Activated T-cell treated with anti-CD3 and anti-CD28 coated beads, Interleukin-2, amount 50 U/mL, for 72 hours (primary cell): ENCODE measurements at places on chromosomes 7 and 10. TPM values are rescaled to one million over a fixed set of nuclear protein-coding genes. Genes with fewer than 3 reads are reported as not detected.

- H3K4me1 ChIP-seq: no peaks in the 10 kb centered on the region
- no peak for DNase-seq
- no peaks in the 10 kb centered on the region for H3K27me3 ChIP-seq
- no peaks in the 10 kb centered on the region for H3K36me3 ChIP-seq
Observed at GRCh38 chr10:67050415-67050814, 124.6 kb downstream of the LRRTM3 start.

Gene EGR2
- total RNA-seq: 76.7 TPM

DNA sequence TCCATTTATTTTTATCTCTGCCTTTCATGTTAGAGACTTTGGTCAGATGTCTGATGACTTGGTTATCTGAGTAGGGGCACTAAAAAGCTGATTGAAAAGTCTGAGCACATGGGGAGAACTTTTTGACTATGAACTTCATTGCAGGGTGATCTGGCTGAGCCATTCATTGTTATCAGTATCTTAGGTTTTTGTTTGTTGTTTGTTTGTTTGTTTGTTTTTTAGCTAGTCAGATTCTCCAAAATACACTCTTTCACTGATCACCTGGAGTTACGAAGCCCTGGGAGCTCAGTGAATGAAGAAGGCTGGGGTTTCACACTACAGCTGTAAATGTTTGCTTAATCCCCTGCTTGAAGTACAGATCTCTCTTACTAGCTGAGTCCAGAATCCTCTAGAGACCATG is 28.6 kb upstream of the DLG5 start:
- peaks cover 12% of the 10 kb centered on the region for H3K27me3 ChIP-seq
- no peak for DNase-seq
- no peak overlapping the region for H3K27ac ChIP-seq

GRCh38 chr10:129868449-129869035 is 95.5 kb downstream of the EBF3 start:
- no peaks in the 10 kb centered on the region for H3K36me3 ChIP-seq
- H3K27ac ChIP-seq: no peak overlapping the region
- DNase-seq: no peak
- H3K27me3 ChIP-seq: no peaks in the 10 kb centered on the region
- no peak overlapping the region for H3K4me3 ChIP-seq

DNA sequence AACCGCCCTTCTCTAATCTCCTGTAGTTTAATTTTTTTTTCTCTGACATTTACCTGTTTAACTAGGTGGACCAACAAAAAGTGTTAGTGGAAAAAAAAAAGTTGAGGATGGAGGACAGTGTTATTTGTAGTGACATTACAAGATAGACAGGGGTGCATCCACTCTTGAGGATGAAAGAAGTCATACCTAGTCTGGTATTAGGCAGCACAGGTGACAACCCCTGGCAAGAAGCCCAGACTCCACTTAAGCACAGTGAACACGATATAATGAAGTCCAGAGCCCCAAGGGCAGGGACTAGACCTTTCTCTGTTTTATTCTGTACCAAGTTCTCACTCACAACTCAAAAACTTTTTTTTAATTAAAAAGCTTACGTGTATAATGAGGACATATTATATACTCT is 268.4 kb downstream of the GPR37 start:
- H3K27ac ChIP-seq: no peak overlapping the region
- no peaks in the 10 kb centered on the region for H3K4me1 ChIP-seq
- no peak overlapping the region for H3K4me3 ChIP-seq
- DNase-seq: no peak

Gene PRPS1L1
- total RNA-seq: not detected

Gene HOXA2
- not detected for total RNA-seq

Gene PRLHR
- not detected for total RNA-seq

DNA sequence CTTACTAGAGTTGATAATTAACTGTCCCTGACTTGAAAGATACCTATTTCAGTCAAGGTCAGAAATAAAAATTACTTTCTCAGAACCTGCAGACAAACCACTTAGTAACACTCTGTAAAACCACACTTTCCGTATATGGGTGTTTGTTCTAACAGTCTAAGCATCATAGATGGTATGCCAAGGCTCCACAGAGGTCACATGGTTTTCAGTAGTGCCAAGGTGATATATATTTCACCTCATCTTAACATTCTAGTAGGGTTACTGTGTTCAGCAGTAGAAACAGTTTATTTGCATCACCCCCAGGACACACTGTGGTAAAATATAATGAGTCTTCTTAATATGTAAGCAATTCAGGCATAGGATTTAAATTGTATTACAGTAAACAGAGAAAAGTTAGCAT is 61.5 kb downstream of the KCND2 start:
- H3K27ac ChIP-seq: no peak overlapping the region
- H3K27me3 ChIP-seq: no peaks in the 10 kb centered on the region
- H3K4me1 ChIP-seq: no peaks in the 10 kb centered on the region
- DNase-seq: no peak
- H3K4me3 ChIP-seq: no peak overlapping the region
- H3K36me3 ChIP-seq: no peaks in the 10 kb centered on the region

GRCh38 chr7:50246551-50246950 is 58.0 kb upstream of the IKZF1 start:
- peaks cover 20% of the 10 kb centered on the region for H3K36me3 ChIP-seq
- no peaks in the 10 kb centered on the region for H3K27me3 ChIP-seq
- H3K4me1 ChIP-seq: peaks cover 16% of the 10 kb centered on the region
- no peak for DNase-seq

GRCh38 chr10:33355274-33355673 is 20.8 kb upstream of the NRP1 start:
- peaks cover 6% of the 10 kb centered on the region for H3K36me3 ChIP-seq
- no peaks in the 10 kb centered on the region for H3K4me1 ChIP-seq
- H3K27ac ChIP-seq: no peak overlapping the region
- no peak overlapping the region for H3K4me3 ChIP-seq
- no peak for DNase-seq

Gene HOXA10
- 0.26 TPM for total RNA-seq

Gene PNLIPRP1
- total RNA-seq: not detected

Gene CTAGE4
- total RNA-seq: 4.2 TPM

DNA sequence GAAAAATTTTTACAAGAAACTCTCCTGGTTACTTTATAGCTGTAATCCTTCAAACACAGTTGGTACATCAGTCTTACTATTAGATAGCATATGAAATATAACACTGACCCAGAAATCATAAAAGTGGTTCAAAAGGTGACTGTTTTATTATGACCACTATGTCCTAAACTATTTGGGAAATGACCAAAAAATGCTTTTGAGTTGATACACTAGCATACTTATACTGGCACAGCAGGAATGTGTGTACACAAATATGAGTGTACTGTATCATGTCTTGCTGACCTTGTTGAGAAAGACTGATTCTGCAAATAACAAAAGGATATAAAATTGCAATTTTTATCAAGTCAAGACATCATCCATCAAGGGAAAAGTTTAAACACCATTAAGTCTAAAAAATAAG is 24.3 kb downstream of the CSTF2T start:
- no peaks in the 10 kb centered on the region for H3K4me1 ChIP-seq
- peaks cover 29% of the 10 kb centered on the region for H3K27me3 ChIP-seq
- peaks cover 2% of the 10 kb centered on the region for H3K36me3 ChIP-seq

Gene GPR26
- not detected for total RNA-seq

GRCh38 chr7:2688409-2689342 is 674 bp downstream of the AMZ1 start:
- no peak for DNase-seq
- H3K4me1 ChIP-seq: peaks cover 15% of the 10 kb centered on the region
- peak overlapping the region; percentile 56 for H3K4me3 ChIP-seq
- H3K27ac ChIP-seq: no peak overlapping the region
- no peaks in the 10 kb centered on the region for H3K36me3 ChIP-seq

GRCh38 chr7:17206349-17206905 is 92.0 kb upstream of the AHR start:
- H3K36me3 ChIP-seq: no peaks in the 10 kb centered on the region
- no peak overlapping the region for H3K27ac ChIP-seq
- no peak for DNase-seq

GRCh38 chr7:18420748-18421147 is 74.8 kb upstream of the HDAC9 start:
- DNase-seq: no peak
- no peaks in the 10 kb centered on the region for H3K27me3 ChIP-seq
- H3K36me3 ChIP-seq: no peaks in the 10 kb centered on the region
- H3K27ac ChIP-seq: no peak overlapping the region
- H3K4me1 ChIP-seq: no peaks in the 10 kb centered on the region

DNA sequence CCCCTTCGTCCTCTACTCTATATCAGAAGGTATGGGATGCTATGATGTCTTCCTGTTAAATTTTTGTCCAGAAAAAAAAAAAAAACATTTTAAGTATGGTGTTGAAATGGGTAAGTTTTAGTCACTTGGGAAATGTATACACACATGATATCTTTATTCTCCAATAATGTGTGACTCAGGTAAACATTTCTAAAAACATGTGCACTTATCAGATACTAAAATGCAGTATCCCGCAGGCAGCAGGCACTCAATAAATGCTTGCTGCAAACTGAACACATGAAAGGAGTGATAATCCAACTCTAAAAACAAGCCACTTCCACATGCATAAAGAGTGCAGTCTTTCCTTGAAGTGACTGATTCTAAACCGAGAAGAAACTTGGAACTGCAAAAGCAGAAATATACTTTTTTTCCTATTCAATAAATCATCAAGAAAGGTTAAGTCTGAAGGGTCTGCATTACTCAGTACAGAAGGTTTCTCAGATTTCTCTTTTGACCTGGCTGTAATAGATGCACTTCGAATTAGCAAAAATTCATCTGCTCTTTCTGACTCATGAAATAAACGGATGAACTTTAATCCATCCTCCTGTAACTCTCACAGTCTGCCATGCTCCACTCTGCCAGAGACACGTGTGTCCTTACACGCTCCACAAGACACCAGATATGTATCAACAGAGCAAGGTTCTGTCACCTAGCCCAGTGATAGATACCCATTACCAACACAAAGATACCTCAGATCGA is 84.0 kb downstream of the HIPK2 start:
- peaks cover 34% of the 10 kb centered on the region for H3K4me1 ChIP-seq
- H3K36me3 ChIP-seq: peaks cover 5% of the 10 kb centered on the region
- no peaks in the 10 kb centered on the region for H3K27me3 ChIP-seq
- no peak overlapping the region for H3K4me3 ChIP-seq
- H3K27ac ChIP-seq: no peak overlapping the region
- DNase-seq: no peak

DNA sequence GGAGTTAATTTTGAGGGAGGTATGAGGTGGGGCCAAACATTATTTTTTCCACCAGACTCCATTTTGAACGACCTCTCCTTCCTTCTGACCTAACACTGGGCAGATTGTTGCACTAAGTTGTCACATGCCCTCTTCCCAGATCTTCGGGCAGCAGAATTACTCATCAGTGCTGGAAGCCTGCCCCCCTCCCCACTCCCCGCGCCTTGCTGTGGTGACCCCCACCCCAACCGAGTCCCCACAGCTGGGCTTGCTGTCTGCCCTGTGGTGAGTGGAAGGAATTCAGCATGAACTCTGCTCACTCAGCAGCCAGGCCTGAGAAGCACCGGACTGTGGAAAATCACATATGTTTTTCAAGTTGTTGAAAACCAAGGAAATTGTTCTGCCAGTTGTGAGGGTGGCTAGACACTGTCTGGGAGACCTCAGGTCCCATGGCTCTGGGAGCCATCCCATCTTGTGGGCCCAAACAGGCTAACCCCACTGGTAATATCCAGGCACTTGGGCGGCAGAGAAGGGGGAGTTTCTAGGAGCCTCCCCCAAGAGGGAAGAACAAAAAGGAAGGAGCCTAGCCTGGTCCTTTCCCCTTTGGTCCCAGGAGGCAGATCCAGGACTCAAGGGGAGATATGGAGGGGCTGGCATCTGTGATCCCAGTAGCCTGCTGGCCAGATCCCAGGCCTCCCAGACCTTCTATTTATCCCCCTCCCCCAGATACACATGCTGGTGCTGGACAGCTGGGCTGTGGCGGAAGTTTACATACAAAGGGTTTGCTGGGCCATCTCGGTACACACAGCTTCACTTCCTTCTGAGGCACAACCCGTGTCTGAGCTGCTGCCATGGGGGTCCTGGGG is 3.5 kb upstream of the AEBP1 start:
- H3K36me3 ChIP-seq: no peaks in the 10 kb centered on the region
- H3K4me3 ChIP-seq: no peak overlapping the region
- DNase-seq: no peak
- peaks cover 27% of the 10 kb centered on the region for H3K4me1 ChIP-seq
- H3K27ac ChIP-seq: no peak overlapping the region

Gene LBX1
- not detected for total RNA-seq
